ENCODE measurements at places on chromosomes 4 and X.

DNA sequence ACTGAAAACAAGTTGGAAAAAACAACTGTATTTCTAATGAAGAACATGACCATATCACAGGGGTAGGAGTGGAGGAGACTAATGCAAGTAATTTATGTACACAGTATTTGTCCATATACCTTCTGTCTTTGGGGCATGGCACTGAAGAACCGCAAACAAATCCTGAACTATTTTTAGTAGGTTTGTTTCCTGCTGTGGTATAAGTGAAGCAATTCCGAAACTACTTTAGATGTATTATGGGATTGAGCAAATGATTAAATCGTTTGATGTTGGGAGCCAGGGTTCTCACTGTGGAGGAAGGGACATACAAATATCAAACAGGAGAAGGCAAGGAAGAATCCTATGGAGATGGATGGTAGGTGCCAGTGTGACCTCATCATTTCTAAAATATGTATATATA is 18.9 kb upstream of the SH3KBP1 start:
- no peak for DNase-seq

DNA sequence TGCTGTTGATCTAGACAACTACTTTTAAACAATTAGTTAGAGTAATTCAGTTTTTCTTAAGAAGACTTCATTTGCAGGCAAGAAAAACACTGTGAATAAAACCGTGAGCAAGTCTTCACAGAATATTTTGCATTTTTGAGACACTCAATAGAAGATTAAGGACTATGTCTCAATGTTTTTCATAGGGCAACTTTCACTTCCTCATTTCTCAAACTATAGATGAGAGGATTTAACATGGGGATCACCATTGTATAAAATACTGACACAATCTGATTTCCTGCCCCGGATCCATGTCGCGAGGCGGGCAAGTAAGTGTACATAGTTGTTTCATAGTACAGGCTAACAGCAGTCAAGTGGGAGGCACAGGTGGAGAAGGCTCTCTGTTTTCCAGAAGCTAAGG is 108.8 kb upstream of the IGSF1 start:
- no peak for DNase-seq

- DNase-seq = no peak
Measured at GRCh38 chrX:135389243-135389642, 32.5 kb upstream of the SMIM10L2A start.

- no peak for DNase-seq
Measured at GRCh38 chrX:129798888-129799287, 19.1 kb downstream of the SASH3 start.

DNA sequence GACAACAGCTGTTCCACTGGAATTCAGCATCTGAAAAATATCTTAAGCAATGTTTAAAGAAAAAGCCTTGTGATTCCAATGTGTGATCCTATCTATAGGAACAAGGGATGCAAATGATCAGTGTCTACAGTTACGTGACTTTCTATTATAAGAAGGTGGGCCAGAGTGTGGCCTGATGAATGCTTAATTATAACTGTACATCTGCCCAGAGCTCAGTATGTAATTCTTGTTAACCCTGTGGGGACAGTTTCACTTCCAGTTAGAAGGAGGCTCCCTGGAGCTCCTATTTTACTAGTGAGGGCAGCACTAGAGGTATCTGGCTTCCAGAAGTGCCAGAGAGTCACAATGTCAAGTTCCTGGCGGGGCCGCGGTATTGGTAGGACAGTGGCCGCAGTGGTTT is 288.5 kb downstream of the USP46 start:
- DNase-seq = no peak

- DNase-seq = no peak
Measured at GRCh38 chr4:42306221-42307109, 90.8 kb upstream of the SHISA3 start.

GRCh38 chrX:23911126-23911835 is 3.5 kb downstream of the CXorf58 start:
- no peak for DNase-seq

DNA sequence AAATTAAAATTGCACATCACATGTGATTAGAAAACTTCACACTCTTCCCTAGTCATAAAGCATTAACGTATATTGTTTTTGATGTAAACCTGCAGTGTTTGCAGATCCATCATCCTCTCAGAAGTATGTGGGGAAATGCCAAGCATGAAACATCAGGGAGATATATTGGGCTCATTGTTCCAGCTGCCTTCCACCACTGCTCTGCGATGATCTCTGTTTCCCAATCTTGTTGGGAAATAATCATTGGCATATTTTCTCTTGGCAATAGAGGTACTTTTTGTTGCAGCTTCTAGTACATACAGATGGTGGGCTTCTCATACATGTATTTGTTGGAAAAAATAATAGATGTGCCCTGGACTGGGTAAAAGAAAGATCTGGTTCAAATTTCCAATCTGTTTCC is 466.3 kb upstream of the HS3ST1 start:
- DNase-seq = no peak

DNA sequence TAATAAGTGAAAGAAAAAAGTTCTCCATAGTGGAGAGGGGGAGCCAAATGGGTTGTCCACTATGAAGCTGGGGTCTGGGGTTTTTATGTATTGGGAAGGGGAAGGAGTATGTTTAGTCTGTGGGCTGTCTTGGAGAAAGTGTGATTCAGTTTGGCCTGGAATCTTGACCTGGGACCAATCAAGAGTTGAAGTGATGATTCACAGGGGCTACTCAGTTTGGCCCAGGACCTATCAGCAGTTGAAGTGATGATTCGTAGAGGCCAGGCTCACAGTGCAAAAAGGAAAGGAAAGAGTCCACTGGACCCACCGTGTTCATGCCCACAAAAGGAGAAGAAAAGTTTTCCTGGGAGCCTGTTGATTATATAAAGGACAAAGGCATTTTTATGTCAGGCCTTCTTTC is 47.3 kb upstream of the RAB9B start:
- DNase-seq = no peak

DNA sequence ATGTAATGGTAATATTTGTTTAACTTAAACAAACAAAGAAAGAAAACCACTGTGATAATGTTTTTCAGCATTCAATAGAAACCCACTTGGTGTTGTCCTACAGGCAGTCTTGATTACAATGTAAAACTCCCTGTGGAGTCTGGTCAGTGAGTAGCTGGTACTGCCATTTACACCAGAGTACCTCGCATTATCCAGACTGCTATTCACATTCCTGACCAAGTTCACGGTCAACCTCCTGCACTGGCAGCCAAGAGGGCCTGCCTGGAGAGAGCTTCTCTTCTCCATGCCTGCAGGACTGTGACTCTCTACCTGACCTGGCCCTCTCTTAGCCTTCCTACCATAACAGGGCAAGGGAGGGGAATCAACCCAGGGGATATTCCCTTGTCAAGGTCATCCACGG is 2.9 kb upstream of the LONRF3 start:
- DNase-seq = no peak

DNA sequence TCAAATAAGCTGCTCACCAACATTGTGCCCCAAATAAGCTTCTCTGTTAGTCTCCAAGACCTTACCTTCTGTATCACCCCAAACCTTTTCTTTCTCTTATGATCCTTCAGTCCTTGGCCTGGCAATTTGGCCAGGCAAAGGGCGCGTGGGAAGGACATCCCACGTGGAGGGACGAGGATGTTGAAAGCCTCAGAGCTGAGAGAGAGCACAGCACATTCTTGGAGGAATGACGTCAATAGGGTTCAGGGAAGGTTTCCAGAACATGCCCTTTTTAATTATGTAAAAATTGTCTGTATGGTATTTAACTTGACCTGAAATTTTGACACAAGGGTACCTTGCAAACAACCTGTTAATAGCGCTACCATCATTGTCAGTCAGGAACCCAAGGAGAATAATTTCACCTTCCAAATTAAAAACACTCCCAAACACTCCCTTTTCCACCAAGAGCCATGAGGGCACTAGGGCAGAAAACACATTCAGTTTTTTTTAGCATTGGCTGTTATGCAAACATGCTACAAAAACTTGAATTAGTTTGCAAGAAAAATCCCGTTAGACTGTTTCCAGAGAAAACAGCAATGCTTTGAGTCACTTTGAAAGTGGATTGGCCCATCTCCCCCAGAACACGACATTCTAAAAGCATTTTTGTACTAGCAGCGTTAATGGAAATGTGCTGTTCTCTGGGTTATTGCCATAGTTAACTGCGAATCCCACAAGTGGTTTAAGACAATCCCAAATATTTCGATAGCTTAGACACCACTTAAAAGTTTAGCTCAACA is 183.2 kb upstream of the PUDP start:
- no peak for DNase-seq

GRCh38 chr4:127698789-127699200 is 31.4 kb upstream of the SLC25A31 start:
- DNase-seq = no peak

DNA sequence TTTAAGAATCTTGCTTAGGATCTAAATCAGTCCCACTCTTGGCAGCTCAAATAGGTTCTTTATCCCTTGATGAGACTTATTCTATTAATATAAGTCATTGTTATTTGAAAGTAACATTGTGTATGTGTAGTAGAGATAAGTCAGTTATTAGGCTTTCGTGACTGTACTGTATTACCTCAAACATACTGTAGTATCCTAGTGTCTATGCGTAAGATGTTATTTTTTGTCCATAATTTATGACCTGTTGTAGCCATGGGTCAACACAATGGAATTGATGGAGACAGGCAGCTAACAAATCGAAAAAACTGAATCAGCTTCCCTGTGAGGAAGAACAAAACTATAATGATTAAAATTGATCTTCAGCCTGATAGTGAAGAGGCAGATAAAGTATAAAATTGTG is 41.8 kb downstream of the CLCN3 start:
- DNase-seq = no peak

- DNase-seq = no peak
Measured at GRCh38 chr4:53943345-53944085, 120.9 kb downstream of the CHIC2 start.

DNA sequence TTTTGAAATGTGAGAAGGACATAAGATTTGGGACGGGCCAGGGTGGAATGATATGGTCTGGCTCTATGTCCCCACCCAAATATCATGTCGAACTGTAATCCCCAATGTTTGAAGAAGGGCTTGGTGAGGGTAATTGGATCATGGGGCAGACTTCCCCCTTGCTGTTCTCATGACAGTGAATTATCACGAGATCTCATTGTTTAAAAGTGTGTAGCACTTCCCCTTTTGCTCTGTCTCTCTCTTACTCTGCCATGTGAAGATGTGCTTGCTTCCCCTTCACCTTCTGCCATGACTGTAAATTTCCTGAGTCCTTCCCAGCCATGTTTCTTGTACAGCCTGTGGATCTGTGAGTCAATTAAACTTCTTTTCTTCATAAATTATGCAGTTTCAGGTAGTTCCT is 17.5 kb downstream of the MTMR8 start:
- DNase-seq = no peak

DNA sequence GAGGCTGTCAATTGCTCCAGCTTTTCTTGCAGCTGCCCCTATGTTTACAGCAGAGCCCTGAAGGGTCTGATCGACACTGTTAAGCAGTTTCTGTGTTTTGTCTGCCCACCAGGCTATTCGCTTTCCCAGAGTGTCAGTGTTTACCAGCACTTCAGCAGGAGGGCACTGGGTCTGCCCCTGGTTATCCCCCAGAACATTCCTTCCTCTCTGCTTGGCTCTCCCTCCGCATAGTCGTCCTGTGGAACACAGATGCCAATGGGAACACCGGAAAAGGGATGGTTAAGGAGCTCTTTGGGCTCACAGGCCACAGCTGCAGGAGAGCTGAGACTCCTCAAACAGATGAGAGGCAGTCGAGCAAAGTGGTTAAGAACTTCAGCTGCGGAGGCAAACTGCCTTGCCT is 71.3 kb upstream of the FBXW7 start:
- DNase-seq = no peak

DNA sequence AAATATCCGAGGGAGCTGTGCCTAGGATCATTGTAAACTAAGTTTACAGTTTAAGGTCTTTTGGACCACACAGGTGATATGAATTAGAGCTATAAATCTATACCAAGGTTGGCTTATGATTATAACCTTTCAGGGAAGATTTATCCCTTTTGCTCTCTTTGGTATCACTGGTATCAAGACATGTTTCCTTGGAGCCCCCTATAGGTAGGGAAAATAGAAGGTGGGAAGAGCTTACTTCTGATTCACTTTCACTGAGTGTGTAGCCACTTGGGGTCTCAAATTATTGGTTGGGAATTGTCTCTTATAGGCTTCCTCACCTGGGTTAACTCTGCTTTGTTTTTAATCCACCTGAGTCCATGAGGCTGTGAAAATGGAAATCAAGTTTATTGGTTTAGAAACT is 262.1 kb upstream of the NR3C2 start:
- no peak for DNase-seq

- DNase-seq = peak; percentile 64
Measured at GRCh38 chr4:140150636-140150885, 3.4 kb downstream of the MAML3 start.

- no peak for DNase-seq
Measured at GRCh38 chr4:84495118-84495793, 3.8 kb downstream of the NKX6-1 start.

DNA sequence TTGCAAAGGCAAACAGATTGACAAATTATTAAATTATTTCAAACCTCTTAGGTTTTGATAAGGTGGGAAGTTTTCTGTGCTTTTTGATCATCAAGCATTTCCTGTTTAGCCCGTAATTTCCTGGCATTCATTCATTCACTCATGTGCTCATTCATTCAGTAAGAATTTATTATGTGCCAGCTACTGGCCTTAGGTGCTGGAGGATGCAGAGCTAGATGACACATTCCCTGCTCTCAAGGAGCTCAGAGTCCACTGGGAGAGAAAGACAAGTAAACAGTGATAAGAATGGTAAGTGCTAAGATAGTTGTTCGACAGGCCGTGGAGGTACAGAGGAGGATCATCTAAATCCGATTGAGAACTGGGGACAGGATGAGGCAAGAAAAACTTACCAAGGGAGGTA is 153.0 kb downstream of the DCTD start:
- DNase-seq = no peak

DNA sequence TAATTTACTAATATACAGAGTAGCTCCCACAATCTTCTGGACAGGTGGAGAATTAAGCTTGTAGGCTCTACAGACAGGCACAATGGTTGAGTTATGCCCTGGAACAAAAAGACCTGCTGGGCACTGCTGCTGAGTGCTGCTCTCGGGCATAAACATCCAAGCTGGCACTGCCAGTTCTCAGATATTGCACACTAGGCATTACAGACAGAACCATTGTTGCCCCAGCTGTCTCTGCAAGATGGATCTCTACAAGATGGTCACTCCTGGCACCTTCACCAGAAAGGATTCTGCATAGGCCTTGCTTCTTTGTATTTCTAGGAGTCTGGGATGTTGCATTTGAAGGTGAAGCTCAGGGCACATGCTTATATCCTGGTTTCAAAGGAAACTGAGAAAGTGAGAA is 527.1 kb downstream of the STIM2 start:
- no peak for DNase-seq

Data from activated CD4-positive, alpha-beta T cell treated with anti-CD3 and anti-CD28 coated beads, Interleukin-2, amount 50 U/mL, for 1 hour (primary cell).